ENCODE measurements at places on chromosomes 13 and 19. TPM values are rescaled to one million over a fixed set of nuclear protein-coding genes. Genes with fewer than 3 reads are reported as not detected.

DNA sequence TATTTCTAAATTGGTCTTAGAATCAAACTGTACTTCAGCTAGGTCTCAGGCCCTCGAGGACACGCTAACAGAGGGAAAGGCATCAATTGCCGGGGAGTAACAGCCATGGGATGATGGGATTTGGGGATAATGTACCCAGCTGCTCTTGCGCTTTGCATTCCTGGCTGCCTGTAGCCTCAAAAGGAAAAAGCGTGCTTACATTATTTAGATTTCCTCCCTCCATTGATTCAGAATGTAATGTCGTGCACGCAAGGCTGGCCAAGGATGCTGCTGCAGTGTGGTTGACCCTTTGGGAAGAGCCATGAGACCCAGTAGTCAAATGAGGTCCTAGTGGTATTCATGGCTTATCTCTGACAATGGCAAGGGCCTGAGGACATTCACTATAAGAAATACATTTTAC, 95.1 kb downstream of the SLC7A1 start:
- H3K4me3 ChIP-seq, result no peak overlapping the region
- peaks cover 16% of the 10 kb centered on the region for H3K27me3 ChIP-seq
- no peaks in the 10 kb centered on the region for H3K36me3 ChIP-seq
- no peak overlapping the region for H3K27ac ChIP-seq
- no peak for DNase-seq
- H3K4me1 ChIP-seq, result no peaks in the 10 kb centered on the region

DNA sequence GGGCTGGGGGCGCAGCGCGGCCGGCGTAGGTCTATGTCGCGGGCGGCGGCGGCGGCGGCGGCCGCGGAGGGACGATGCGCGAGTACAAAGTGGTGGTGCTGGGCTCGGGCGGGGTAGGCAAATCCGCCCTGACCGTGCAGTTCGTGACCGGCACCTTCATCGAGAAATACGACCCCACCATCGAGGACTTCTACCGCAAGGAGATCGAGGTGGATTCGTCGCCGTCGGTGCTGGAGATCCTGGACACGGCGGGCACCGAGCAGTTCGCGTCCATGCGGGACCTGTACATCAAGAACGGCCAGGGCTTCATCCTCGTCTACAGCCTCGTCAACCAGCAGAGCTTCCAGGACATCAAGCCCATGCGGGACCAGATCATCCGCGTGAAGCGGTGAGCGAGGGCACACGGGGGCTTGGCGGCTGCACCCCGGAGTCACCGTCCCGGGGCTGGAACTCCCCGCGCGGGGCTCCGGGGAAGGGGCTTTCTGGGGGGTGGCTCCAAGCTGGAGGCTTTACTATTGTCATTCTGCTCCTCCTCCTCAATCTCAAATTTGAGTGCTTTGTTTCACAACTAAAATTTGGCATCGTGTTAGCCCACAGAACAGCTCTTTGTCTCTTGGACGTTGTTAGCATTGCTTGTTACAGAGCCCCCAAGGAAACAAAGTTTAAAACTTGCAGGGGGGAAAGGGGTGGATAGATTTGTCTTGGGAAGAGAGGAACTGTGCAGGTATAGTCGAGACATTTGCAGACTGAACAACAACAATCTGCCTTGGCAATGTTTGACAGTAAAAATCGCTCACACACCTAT, 630 bp downstream of the RAP2A start:
- peaks cover 4% of the 10 kb centered on the region for H3K4me1 ChIP-seq
- H3K4me3 ChIP-seq, result peak overlapping the region; percentile 57
- H3K27ac ChIP-seq, result peak overlapping the region; percentile 83

DNA sequence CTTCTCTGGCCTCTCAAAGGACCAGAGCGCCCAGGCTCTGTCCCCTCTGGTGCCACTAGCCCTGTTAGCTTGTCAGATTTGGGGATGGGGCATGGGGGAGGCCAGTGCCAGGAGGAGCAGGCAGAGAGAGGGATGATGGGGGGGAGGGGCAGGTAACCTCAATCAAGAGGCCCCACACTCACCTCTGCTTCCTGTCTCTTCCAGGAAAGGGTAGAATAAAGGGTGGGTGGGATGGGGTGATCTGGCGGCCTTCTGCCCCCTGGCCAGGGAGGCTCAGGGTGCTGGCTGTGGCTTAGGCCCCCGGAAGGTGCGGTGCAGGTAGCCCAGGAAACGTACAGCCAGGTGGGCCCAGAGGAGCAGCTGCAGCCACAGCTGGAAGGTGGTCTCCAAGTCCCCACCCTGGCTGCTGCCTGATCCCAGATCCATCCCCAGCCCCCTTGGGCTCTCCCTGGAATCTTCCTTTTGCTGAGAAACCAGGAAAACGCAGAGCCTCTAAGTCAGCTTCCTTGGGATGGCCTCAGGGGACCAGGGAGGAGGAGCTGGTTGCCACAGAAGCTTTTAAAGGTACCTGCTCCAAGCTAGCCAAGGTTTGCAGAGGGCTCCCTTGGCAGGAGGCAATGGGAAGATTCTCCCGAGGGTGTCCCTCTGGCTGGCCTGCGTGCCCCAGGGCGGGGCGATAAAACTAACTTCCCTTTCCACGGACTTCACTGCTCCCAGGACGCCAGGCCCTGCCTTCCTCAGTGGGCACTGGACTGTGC, 5.3 kb downstream of the PRKACA start:
- peaks cover 2% of the 10 kb centered on the region for H3K36me3 ChIP-seq
- no peaks in the 10 kb centered on the region for H3K27me3 ChIP-seq
- H3K27ac ChIP-seq, result peak overlapping the region; percentile 1
- DNase-seq, result peak; percentile 63
- H3K4me3 ChIP-seq, result no peak overlapping the region

DNA sequence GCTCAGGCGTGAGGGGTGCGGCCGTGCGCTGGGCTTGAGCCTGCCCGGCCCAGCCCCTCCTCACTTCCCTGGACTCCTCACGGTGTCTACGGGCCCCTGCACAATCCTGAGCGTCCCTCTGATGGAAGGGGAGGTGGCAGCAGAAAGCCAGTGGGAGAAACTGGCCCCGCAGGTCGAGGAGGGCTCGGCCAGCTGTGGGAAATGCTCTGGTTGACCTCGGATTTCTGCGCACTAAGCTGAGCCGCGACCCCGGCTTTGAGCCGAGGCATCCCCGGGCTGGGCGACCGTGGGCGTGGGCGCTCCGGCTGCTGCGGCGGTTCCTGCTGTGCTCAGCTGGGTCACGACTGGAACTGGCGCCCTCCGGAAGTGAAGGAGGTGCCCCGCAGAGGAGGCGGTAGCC, 70.1 kb downstream of the ZNF208 start:
- no peaks in the 10 kb centered on the region for H3K4me1 ChIP-seq
- H3K27ac ChIP-seq, result no peak overlapping the region

Gene MUC16
- not detected for total RNA-seq

Gene PABPC3
- total RNA-seq, result 0.11 TPM

Gene NAXD
- 66.3 TPM for total RNA-seq

Gene WDR87
- not detected for total RNA-seq

Measured in adrenal gland (tissue), 19 donors.